ENCODE measurements at places on chromosomes 6 and 20.

DNA sequence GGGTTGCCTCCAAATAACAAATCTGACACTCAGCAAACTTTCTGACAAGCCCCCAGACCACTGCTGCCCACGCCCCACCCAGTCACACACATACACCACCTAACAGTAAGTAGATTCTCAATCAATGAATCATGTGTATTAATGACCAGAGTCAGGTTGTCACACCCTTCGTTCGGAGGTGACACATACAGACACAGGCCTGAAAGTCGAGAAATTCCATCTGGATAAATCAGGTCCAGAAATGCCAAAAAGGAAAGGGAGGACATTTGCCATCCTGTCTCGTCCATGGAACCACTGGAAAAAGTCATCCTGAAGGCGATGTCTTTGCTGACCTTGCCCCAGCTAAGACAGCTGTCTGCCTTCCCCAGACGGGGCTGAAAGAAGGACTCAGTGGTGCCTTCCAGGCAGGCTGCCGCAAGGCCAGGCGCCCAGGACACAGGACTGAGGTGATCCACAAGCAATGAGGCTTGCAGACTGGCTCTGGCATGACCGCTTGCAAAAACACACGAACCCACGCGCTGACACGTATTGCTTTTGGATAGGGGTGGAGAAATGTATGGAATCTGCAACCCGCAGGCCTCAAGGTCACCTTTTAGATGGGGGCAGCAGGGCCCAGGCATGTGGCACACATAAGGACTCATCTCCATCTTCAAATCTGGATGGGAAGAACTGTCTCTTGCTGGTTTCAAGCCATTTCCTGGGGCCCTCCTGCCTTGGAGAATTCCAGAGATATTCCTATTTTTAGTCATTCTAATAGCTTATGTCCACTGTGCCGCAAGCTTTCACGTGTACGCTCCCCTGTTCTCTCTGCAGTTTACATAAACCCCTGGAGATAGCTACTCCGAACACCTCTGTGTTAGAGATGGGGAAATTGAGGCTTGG lies 9.0 kb downstream of the NFATC2 start:
- no peak for DNase-seq

GRCh38 chr6:8803181-8803760 lies 367.9 kb upstream of the SLC35B3 start:
- DNase-seq, result no peak

DNA sequence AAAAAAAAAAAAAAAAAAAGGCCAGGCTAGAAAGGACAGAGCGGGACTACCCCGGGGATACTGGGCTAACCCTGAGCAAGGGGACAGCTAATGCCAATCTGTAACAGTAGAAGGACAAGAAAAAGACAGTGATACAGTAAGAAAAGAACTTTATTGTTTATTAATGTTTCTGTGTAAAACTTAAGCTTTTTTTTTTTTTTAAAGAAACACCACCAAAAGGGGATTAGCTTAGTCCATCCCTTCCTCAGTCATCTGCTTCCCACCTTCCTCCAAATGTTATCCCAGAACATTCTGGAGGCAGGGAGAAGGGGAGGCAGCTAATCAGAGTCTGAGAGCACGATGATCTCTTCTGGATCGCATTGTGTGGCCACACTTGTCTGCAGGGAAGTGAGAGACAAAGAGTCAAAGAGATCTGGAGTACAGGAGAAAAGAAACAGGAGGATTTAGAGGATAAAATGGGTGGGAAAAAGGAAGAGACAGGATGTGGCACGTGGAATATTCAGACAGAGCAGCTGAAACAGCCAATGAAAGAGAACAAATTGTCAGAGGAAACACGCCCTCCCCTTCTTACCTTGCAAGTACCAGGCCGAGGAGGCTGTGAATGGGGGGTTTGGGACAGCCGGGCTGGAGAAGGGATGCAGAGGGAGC lies 1.0 kb upstream of the ZBTB22 start:
- DNase-seq, result no peak

DNA sequence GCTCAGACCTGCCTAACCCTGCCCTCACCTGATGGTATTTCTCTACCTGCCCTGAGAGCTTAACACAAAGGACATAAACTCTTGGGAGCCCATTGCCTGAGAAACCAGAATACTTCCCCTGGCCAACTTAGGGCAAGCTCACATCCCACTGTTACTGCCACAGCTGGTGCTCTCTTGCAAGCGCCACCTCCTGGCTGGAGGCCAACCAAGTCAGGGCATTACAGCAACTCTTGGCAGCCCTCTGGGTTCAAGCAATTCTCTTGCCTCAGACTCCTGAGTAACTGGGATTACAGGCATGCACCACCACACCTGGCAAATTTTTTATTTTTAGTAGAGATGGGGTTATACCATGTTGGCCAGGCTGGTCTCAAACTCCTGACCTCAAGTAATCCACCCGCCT lies 70.1 kb downstream of the HECA start:
- no peak for DNase-seq

DNA sequence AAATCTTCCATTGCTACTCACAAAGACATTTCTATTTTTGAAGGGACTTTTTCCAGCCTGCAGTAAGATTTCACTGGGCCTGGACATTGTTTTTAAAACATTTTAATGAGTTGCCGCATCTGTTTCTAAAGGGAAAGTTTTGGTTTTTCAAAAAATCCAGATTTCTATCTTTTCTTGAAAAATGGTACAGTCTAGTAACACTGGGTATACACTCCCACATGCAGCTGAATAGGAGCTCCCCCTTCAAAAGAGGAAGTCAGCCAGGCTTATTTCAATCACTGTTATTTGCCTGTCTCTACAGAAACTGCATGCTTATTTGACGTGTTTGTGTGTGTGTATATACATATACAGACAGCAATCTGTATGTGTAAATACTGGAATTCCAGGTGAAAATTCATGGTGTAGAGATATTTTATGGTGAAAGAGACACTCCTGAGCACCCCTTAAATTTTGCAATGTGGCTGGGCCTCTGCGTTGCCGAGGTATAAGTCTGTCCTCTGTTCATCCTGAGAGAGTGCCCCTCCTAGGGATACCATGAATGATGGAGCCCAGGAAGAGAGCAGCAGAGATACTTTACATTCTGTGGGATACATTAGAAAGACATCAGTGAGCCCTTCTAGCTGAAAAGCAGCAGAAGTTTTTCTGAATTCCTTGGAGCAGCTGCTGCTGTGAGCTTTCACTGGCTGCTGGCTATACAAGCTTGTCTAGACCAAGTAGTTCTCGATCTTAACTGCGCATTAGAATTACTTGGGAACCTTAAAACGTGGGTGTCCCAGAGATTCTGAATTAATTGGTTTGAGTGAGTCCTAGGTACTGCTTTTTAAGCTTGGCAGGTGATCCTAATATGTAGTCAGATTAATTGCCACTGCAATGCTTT lies 12.0 kb upstream of the ABRACL start:
- DNase-seq, result no peak

DNA sequence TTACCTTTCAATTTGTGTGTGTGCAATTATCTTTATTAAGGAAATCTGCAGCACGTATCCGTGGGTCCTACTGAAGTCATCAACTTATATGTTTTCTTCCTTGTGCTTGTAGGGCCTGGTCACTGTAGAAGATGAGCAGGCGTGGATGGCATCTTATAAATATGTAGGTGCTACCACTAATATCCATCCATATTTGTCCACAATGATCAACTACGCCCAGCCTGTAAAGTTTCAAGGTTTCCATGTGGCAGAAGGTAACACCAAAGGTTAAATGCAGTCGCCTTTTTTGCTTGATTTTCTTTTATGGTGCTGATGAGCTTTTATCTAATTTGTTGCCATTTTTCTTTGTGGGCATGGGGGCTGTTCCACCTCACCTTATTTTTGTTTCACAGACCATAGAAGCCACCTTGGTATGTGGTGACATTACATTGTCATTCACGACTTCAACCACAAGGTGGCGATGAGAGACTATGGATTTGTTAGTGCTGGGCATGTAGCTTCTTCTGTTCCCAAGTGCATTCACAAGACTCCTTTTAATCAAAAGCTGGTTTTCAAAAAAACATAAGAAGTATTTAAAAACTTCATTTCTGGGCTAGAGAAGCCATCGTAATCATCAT lies 106.5 kb upstream of the LAMP5 start:
- DNase-seq, result peak; percentile 1

- DNase-seq, result no peak
Observed at GRCh38 chr20:53138454-53139262, 166.5 kb downstream of the TSHZ2 start.

DNA sequence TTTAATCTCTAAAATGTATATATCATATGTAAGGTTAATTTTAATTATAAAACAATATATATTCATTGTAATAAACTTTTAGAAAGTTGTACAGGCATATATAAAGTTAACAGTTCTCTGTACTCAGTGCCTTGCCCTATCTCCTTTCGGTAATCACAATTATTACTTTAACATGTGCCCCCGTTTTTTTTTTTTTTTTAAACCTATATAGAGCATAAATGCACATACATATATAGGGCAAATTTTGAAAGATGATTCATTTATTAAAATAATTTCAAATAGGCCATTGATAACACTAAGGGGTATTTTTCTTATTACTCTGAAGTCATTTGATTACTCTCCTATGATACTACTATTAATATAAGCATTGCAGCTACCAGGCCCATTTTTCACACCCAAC lies 1.9 kb downstream of the ASF1A start:
- no peak for DNase-seq

DNA sequence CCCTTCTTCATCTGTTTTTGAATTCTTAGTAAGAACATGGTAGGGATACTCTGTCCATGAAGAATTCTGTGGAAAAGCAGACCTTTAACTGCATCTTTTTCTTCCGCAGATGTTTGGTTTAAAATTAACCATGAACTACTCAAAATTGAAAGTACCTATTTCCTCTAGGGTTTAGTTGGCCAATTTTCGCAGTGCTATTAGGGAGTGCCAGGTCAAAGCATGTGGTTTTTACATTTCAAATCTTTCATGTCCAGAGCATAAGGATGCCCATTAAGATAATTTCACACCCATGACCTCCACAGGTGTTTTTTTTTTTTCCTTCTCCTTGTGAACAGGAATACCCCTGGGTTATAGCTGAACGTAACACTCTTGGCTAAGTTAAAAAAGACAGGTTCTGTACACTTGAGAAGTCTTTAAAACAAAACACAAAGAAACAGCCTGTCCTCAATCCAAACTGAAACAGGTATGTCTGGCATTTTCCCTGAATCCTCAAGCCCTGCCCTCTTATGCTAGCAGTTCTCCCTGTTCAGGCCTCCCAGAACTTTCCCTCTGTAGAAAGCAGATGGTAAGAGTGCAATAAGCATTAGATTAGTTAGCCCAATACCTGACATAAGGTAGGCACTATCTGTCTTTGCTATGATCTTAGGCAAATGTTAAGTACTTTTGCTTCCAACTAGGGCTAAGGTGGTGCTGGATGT lies 67.1 kb downstream of the ELOVL5 start:
- no peak for DNase-seq

GRCh38 chr6:56005426-56005825 lies 130.0 kb upstream of the BMP5 start:
- DNase-seq, result no peak

DNA sequence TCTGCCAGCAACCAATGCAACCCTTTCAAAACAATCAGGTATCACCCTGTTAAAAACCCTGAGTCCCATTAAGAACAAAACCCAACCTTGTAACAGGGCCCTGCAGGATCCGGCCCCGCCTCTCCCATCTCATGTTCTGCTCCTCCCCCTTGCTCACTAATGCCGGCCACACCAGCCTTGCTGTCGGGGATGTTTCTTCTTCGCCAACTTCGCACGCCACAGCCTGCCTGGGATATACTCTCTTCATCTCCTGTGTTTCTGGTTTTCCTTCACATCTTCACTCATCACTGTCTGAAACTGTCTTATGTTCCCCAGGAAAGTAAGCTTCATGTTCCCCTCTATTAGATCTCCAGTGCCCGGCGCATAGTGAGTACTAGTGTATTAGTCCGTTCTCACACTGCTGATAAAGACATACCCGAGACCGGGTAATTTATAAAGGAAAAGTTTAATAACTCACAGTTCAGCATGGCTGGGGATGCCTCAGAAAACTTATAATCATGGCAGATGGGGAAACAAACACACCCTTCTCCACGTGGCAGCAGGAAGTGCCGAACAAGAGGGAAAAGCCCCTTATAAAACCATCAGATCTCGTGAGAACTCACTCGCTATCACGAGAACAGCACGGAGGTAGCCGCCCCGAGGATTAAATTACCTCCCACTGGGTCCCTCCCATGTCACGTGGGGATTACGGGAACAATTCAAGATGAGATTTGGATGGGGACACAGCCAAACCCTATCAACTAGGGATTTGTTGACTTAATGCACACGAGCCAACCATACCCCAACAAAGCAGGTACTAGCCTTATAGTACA lies 5.1 kb downstream of the TP53RK start:
- DNase-seq, result no peak

- no peak for DNase-seq
Observed at GRCh38 chr6:149385998-149386646, 13.9 kb upstream of the SUMO4 start.

- no peak for DNase-seq
Observed at GRCh38 chr6:27205375-27206278, 41.9 kb upstream of the PRSS16 start.

- no peak for DNase-seq
Observed at GRCh38 chr6:28816909-28817807, 106.6 kb downstream of the TRIM27 start.

DNA sequence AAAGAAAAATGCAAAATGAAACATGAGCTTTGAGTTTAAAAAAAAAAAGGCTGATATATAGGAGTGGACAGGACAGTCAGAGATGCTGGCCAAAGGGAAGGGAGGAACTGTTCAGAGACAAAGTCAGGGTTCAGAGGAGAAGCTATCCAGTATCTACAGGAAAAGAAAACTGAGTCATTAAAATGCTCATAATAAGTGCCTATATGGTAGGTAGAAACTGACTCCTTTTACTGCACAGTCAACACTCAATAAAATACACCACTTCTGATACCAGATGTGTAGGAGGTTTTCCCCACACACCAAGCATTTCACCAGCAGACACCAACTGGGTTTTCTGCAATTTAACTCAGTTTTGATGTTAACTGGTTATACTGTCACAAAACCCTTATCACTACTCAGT lies 32.9 kb downstream of the FRK start:
- DNase-seq, result no peak

DNA sequence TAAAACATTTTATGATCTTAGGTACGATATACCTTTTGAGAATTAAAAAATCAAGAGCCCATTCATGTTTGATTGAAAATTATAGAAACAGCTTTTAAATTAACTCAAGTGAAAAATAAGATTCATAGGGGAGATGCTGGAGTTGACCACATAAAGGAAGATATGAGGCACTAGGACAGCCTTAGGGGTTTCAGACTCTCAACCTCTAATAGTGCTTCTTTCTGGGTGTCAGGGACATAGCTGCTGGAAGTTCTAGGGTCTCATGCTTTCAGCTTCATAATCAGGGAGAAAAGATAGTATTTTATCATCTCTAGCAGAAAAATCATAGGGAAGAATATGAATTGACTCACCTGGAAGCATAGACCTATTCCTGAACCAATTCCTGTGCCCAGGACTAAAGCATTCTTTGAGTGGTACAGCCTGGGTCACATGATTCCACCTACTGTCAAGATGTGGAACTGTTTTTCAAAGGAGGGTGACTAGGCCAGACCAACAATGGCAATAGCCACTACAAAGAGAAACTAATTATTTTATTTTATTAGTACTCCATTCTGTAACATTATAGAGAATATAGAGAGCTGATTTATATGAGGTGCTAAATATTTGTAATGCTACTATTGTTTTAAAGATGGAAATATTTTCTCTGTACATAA lies 27.8 kb upstream of the CENPW start:
- DNase-seq, result no peak

GRCh38 chr20:51372966-51373365 lies 169.6 kb downstream of the NFATC2 start:
- no peak for DNase-seq

GRCh38 chr20:31842471-31843157 lies 2.8 kb downstream of the FOXS1 start:
- DNase-seq, result no peak

- no peak for DNase-seq
Observed at GRCh38 chr20:9100691-9101090, 31.8 kb downstream of the PLCB4 start.

Data from stimulated activated CD8-positive, alpha-beta memory T cell treated with anti-CD3 and anti-CD28 coated beads, Interleukin-7, amount 100 ng/mL, for 1 hour (primary cell).